HL-60 (cell line): ENCODE measurements at places on chromosomes 12 and 14.

- no peak for DNase-seq
Observed at GRCh38 chr14:97977651-97978261, 1180.6 kb downstream of the VRK1 start.

- no peak for DNase-seq
Observed at GRCh38 chr12:103312742-103313354, 182.9 kb downstream of the C12orf42 start.

GRCh38 chr12:94149119-94149780, 873 bp downstream of the PLXNC1 start:
- no peak for DNase-seq

DNA sequence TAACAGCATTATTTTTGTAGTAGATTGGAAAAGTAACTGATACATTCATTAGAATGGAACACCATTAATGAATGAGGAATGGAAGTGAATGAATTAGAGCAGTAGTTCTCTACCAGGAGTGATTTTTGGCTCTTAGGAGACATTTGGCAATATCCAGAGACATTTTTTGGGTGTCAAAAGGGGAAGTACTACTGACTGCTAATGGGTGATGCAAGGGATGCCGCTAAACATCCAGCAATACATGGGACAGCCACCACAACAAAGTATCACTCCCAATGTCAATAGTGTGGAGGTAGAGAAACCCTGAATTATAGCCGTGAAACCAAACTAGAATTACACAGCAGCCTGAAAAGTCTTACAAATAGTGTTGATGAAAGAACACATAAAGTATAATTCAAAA, 1.5 kb downstream of the CHURC1 start:
- peak; percentile 41 for DNase-seq

- DNase-seq, result no peak
Observed at GRCh38 chr14:95290871-95291431, 28.8 kb downstream of the CLMN start.

DNA sequence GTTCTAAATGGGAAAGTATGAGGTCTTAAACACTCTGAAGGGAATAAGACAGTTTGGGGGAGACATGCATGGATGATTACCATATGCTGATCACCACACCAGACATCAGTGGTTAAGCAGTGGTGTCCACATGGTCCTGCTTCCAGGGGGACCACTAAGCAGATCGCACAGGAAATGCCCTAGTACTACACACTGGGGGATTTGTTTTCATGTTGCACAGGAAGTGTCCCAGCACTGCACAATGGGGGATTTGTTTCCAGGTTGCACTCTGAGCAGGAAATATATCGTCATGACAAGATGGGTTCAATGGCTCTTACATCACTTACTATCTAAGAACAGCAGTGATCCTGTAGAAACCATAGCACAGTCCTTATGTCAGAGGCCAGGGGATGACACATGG, 245.5 kb downstream of the BCL11B start:
- no peak for DNase-seq

GRCh38 chr14:105944632-105945610, 418.5 kb downstream of the TMEM121 start:
- DNase-seq, result peak; percentile 13

DNA sequence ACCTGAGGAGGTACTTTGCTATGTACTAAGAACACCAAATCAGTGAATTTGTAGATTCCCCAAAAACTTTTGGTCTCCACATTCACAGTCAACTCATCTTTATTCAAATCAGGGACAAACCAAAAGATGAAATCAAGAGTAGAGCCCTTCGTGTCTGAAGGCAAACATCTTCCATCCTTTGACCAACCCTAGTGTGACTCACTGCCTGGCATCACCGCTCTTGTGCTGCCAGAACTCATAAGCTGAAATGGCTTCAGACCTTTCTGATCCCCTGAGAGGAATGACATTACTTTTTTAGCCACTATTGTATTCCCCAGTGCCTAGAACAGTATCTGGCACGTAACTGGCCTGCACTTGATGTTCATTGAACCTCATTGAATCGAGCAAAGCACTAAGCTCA, 50.1 kb downstream of the GOLGA5 start:
- DNase-seq, result no peak

- DNase-seq, result no peak
Observed at GRCh38 chr14:21220874-21221477, 48.3 kb downstream of the HNRNPC start.

- no peak for DNase-seq
Observed at GRCh38 chr12:98752726-98753125, 107.6 kb downstream of the APAF1 start.

DNA sequence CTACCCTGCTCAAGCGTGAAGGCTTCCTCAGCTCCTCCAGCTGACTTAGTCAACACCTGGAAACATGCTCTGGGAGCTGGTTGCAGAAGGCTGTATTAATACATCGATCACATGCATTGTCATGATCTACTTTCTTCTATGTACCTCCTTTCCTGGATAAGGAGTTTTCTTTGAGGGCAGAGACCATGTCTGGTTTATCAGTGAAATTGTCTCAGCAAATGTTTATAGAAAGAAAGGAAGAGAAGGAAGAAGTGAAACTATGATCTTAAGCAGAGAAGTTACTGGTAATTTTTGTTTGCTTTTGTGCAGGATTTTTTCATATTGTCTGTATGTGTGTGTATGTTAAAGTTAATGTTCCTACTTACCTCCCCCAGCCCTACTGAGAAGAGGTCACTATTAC, 4.5 kb downstream of the DYRK4 start:
- no peak for DNase-seq

DNA sequence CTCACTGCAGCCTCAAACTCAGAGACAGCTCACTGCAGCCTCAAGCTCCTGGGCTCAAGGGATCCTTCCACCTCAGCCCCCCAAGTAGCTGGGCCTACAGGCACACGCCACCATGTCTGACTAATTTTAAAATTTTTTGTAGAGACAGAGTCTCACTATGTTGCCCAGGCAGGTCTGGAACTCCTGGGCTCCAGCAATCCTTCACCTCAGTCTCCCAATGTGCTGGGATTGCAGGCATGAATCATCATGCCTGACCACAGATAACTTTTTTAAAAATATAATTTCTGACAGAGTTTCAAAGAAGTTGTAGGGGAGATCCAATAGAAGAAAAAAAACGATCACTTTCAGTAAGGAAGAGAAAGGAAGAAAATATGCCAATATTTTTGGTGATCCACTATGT, 189.7 kb upstream of the CDKN3 start:
- no peak for DNase-seq

- DNase-seq, result no peak
Observed at GRCh38 chr12:11757531-11757930, 108.1 kb downstream of the ETV6 start.

GRCh38 chr12:110367181-110367864, 36.2 kb downstream of the ANAPC7 start:
- no peak for DNase-seq

DNA sequence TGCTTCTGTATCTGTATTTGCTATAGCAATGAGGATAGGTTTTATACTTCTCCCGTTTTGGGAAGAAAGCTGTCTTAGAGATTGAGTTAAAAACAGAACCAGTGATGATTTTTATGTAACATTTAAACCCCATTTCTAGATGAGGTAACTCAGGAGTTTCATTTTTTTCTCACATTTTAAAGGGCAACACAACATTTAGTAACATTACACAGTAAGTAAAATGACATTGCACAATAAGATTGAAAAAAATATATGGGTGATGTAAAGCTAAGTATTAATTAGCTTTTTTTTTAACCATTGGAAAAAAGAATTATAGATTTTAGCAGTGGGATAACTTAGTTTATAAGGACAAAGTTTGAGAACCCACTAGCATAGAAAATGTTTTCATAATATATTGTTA, 25.2 kb upstream of the SCFD1 start:
- DNase-seq, result no peak

DNA sequence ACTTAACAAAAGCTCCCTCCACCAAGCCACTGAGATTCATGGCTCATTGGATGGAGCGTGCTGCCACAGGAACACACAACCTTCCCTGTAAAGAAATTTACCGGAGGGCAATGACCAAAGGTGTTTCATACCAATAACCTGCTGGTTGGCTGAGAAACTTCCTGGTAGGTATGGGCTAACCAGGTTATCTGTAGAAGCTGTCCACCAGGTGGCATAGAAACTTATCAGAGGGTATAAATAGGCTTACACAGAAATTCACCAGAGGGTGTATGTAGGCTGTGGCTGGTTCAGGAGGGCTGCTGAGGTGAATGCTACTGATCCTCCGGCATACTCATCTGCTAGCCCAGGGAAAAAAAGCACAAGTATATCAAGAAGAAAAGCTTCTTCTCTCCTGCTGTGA, 27.1 kb upstream of the MTERF2 start:
- no peak for DNase-seq

DNA sequence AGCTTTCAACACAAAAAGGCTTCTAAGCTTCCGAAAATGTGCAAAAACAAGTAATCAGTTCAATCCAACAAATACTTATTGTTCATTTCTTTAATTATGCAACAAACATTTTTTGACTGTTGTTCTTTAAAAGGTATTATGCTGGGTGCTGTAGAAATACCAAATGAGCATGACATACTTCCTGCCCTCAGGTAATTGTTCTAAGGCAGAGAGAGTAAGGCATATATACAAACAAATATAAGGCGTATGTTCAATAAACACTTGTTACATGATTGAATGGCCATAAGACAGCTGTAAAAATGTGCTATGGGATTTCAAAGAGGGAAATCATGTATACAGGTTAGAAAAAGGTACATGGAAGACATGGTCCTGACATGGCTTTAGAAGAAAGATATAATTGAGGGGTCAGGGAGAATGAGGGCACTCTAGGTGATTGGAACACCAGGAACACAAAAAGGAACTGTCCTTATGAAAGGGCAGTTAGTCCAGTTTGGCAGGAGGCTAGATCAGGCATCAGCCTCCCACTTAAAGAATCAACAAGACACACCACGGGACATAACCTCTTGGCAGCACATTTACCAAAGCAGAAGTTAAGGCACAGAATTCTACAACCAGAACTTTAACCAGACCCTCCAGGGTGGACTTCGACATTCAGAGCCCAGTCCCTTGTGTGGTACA, 135.8 kb upstream of the SCAF11 start:
- DNase-seq, result no peak

DNA sequence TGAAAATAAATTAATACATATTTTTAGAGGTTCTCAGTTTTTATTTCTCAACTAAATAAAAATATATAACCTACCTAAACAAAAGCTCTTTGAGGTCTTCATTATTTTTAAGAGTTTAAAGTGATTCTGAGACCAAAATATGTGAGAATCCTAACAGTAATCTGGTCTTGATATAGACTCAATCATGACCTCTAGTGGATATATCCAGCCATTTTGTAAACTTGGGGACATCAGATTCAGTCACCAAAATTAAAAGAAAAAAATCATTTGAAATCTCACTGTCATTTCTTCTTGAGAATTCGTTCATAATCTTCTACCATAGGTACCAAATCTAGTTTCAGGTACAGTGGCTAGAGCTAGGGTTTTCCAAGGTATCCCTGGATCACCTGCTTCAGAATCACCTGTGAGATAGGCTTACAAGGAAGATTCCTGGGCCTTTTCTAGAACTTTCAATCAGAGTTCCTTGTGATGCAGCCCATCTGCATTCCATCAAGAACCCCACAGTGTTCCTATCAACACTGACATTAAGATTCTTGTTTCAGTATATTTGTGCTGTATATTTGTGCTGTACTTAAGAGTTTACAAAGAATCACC, 214.9 kb downstream of the ADAMTS20 start:
- DNase-seq, result no peak

DNA sequence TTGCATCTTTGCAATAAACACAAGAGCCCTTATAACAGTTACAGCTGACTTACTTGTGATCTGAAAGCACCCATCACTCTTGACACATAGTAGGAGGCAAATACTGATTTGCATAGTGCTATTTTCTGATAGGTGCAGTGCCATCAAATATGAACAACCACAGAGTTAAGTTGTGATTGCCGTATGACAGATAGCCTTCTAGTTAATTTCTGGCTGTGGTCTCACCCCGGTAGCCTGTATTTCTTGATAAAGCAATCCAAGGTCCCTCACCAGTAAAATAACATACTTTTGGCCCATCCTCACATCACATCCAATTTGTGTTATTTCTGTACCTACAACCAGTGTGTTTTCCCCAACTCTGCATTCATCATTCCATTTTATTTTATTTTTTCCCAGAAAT, 23.3 kb upstream of the STYK1 start:
- DNase-seq, result no peak

DNA sequence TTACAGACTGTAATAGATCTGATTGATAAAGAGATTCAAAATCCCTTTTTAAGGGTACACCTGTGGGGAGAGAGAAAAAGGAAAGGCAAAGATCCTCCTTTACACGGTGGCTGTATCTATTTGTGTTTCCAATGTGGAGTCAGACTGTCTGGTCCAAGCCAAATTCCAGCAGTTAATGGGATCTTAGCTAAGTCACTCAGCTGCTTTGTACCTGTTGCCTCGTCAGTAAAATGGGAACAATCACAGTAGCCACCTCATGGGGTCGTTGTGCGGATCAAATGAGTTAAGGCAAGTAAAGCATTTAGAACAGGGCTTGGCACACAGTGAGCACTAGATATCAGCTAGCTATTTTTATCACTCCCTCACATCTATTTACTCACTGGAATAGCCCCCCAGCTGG, 46.9 kb downstream of the EFCAB11 start:
- DNase-seq, result no peak

DNA sequence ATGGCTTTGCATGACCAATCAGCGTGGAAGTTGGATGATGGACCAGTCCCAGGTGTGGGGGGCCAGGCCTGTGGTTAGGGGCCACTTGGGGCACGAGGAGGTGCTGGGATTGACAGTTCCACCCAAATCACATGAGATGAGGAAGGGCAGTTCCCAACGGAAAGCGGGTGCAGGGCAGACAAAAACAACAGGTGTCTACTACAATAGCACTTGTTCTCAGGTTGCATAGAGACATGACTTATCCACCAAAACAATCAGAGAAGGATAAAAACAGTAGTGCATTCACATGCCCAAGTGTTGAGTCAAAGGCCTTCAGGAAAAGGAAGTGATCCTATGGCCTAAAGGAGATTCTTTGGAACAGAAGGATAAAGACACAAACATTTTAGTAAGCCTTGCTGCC, 14.6 kb upstream of the EIF2B2 start:
- no peak for DNase-seq

DNA sequence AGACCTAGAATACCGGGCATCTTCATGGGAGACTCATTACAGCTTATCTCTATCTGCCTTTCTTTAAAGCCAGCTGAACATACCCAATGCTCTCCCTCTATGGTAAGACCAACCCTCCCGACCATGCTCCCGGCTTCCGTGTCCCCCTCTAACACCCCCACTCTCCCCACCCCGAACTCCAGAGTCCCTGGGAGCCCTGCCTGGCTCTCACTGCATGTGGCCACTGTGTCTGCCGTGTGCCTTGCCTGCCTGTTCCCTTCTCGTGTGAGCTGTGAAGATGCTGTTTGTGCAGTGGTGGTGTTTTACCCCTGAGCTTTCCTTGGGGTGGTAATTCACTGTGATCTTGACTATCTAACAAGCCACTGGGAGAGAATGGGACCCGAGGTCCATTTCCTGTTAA, 146.4 kb upstream of the FKBP4 start:
- DNase-seq, result no peak
